Neural progenitor cell (in vitro differentiated cells): ENCODE measurements at places on chromosomes 13 and 19. TPM values are rescaled to one million over a fixed set of nuclear protein-coding genes. Genes with fewer than 3 reads are reported as not detected.

ZNF93 gene
- total RNA-seq: 72.7 and 79.0 TPM in 2 replicates

TLE2 gene
- total RNA-seq: 1.1 TPM in 1 of 2 replicates, not detected in the other

GRCh38 chr13:91572439-91572838, 174.0 kb downstream of the GPC5 start:
- DNase-seq: no peak

SHISA7 gene
- total RNA-seq: 0.09 and 0.21 TPM in 2 replicates

DNA sequence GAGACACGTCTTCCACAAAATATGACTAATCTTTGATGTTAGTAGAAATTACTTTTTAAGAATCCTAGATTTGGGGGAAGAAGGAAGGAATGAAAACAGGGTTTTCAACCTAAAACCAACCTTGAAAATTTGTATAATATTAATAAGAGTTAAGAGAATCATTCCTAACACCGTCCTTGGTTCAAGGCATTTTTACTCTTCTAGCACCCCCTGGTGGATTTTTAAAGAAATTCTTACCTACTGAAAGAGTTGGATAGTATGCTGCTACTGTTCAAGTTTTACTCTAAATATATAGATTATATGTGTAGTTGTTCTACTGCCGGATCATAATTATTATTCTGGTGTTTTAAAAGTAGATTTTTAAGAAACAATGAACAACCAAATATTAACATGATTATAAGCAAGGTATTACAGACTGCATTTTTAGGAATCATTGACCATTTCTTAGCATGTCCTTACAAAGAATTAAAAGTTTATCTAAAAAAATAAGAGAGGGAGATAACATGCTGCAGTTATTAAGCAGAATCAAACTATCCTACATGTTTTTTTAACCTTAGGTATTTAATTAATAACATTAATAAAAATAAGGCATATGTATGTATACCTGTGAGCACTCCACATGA, 7.4 kb upstream of the SLITRK6 start:
- peak; percentile 62 for DNase-seq

DNA sequence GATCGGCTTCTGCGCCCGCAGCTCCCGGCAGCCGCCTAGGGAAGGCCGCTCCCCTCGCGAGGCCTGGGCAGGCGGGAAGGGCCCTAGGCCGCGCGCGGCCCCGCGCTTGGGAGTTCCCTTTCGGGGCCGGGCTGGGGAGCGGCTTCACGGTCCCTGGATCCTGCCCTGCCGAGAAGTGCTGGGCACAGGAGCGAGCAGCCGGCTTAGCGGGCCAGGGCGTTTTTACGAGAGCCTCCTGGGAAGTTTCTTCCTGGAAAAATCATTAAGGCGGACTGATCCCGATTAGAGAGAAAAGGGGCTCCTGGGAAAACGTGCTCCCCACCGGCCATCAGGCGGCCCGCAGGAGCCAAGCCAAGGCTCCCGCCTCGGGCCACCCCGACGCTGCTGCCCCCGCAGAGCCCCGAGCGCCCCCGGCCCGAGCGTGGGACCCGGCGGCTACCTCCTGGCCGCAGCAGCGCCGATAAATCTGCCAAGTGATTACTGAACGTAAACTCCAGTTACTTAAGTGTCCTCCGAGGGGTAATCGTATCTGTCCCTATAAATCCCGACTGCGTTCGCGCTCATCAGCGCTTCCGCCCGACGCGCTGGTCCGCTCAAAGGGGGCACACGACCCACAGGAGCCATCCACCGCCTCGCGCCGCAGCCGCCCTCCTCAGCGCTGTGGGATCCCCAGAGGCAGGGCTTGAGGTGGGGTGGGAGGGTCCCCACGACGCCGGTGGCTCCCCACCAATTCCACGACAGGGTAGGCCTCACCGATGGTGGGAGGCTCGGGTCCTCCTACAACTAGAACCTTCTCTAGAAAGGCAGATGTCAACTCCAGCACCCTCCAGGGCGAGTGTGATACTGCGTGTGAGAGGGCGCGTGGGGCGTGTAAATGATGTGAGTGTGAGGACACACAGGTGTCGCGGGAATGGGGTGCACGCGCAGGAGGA, 2.8 kb downstream of the ZIC5 start:
- peak; percentile 70 for DNase-seq

DNA sequence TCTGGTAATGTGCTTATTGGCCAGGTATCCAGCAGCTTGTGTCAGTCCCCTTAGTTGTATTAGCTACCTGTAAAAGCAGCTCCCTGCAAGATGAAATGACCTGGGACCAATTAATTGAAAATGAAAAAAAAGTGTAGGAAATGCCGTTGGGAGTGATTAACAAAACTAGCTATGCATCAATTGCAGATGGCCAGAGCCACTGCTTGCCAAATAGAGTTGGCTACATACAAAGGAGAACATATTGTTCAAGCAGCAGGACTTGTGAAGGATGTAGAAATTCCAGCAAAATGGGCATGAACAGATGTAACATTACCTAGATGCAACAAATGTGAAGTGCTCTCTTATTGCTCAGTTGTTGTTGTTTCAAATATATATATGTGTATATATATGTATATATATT, 300.5 kb downstream of the PCDH17 start:
- DNase-seq: no peak
